ENCODE measurements at places on chromosomes 1 and 21.

DNA sequence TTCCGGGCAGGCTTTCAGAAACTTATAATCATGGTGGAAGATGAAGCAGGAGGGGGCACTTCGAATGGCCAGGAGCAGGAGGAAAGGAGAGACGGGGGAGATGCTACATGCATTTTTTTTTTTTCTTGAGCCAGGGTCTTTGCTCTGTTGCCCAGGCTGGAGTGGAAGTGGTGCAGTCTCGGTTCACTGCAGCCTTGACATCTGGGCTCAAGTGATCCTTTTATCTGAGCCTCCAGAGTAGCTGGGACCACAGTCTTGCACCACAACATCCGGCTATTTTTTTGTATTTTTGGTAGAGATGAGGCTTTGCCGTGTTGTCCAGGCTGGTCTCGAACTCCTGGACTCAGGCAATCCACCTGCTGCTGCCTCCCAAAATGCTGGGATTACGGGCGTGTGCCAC, 61.6 kb downstream of the SELENOF start:
- DNase-seq, result no peak

DNA sequence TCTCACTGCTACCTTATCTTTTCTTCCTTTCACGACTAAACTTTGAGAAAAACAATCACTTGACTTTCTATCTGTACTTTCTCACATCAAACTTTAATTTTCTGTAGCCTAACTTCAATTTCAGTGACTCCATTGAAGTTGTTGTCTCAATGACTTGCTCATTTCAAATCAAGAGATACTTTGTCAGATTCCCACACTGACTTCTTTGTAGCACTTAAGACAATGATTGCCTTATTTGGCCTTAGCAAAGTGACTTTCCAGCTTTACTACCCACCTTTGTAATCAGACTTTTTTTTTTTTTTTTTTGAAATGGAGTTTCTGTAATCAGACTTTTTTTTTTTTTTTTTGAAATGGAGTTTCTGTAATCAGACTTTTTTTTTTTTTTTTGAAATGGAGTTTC, 37.0 kb downstream of the AGO4 start:
- no peak for DNase-seq

GRCh38 chr1:200184196-200184595, 156.7 kb downstream of the NR5A2 start:
- peak; percentile 82 for DNase-seq

GRCh38 chr1:156746728-156747631, 4.5 kb downstream of the HDGF start:
- peak; percentile 97 for DNase-seq

DNA sequence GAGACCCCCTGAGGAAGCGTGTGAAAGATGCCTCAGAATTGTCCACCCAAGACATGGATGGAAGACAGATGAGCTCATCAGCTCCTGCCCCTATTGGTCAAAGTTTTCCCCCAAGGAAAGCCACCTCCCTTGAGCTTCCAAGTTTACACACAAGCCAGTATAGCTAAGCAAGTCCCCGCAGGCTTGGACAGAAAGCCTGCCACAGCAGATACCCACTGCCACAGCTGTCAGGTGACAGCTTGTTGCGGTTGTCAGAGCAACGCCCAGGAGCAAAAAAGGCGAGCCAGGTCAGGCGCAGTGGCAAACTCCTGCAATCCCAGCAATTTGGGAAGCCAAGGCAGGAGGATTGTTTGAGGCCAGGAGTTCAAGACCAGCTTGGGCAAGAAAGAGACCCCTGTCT, 60.9 kb upstream of the IFNAR2 start:
- no peak for DNase-seq

GRCh38 chr1:206575165-206575893, 36.9 kb downstream of the EIF2D start:
- peak; percentile 65 for DNase-seq

DNA sequence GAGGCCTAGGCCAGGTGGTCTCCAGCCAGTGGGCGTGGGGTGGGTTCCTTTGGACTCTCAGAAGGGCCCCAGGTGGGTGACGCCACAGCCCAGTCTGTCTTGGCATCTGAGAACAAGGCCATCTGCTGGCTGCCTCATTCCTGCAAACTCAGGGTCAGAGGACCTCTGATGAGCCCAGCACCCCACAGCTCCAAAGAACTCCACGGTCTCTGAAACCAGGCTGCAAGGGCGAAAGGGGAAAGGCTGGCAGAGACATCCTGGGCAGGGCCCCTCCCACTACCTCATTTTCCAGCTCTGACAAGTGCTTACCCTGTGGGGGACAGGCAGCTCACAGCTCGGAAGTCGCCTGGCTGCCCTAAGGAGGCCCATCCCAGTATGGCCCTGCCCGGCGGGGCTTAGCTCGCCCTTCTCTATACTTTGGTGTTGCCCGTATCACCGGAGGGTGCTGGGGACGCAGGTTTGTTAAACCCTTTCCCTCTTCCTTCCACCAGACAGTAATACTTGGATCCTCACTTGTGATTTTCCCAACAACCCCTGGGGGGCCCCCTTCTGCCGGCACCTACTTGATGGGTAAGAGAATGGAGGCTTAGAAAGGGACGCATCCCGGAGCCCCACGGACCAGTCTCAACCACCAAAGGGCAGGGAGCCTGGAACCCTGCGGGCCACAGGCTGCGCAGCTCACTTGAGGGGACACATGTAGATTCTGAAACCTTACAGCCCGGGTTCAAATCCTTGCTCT, 10.9 kb upstream of the EDN2 start:
- peak; percentile 60 for DNase-seq

DNA sequence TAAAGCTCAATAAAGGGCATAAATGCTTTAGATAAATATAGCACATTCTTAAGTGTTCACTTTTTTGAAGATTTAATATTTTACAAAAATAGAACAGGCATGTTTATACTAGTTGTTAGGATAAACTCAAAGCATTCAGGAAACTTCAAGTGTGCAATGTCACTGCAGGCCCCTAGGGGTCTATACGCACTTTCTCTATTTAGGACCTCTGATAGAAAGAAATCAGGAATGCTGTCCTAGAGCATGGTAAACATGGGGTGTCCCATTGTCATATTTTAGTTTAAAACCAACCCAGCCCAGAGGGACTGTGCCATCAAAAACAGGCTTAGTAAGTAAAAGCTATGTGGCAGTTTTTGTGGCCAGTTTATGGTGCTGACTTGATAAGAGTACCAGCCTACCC, 102.2 kb downstream of the BARHL2 start:
- no peak for DNase-seq

DNA sequence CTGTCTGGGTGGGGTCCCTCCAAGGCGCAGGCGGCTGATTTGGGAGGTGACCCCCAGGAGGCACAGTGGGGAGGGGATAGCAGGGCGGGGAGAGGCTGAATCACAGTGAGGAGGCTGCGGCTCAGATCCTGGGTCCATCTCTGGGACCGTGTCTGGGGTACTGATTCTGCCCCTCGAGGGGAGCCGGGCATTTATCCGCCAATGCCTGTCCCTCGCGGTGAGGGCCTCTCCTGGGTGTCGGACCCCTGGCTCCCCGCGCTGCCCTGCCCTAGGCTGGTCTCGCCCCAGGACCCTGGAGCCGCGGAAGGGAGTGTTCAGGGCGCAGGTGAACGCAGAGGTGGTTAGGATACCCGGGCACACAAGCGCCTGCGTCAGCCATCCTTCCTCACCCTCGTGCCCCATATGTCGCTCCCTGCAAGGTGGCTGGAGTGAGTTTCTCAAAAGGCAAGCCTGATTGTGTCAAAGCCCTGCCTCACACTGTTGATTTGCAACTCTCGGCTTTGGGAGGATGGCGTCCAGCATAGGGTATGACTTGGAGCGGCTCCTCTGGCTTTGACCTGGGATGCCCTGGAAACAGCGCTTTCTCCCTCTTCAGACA, 530.9 kb downstream of the PTPRU start:
- no peak for DNase-seq

- no peak for DNase-seq
Observed at GRCh38 chr1:2799811-2800663, 1.5 kb downstream of the TTC34 start.

- DNase-seq, result no peak
Observed at GRCh38 chr1:47395433-47395832, 20.7 kb upstream of the FOXE3 start.

DNA sequence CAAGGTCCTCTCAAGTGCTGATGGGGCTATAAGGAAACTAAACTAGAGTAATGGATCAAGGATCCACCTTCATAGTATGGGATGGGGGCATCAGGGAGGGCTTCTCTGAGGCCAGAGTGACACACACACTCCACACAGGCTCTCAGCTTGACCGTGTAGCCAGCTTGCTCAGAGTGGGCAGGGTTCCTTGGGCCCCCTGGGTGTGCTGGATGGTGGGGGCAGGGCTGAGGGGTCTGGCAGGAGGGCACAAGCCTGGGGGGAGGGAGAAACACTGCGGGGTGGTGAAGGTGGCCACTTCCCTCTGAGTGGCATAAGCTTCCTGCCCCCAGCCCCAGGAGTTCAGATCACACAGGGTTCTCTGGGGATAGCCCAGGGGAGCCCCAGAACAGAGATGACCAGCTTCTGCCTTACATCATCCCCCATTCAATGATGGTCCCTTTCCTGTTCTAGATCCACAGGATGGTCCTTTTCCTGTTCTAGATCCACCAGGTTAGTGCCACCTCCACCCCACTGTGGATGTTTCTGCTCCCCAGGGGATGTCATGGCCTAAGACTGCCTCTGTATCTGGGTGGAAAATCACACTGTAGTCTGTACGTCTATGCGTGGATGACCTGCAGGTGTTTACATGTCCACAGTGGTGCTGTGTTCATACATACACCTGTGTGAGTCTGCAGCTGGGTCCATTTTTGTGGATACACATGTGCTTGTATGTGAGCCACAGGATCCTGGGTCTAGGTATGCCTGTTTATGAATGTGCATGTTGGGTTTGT, 525.0 kb downstream of the PTPRU start:
- no peak for DNase-seq

GRCh38 chr1:76433526-76433925, 359.0 kb downstream of the ST6GALNAC3 start:
- peak; percentile 58 for DNase-seq

DNA sequence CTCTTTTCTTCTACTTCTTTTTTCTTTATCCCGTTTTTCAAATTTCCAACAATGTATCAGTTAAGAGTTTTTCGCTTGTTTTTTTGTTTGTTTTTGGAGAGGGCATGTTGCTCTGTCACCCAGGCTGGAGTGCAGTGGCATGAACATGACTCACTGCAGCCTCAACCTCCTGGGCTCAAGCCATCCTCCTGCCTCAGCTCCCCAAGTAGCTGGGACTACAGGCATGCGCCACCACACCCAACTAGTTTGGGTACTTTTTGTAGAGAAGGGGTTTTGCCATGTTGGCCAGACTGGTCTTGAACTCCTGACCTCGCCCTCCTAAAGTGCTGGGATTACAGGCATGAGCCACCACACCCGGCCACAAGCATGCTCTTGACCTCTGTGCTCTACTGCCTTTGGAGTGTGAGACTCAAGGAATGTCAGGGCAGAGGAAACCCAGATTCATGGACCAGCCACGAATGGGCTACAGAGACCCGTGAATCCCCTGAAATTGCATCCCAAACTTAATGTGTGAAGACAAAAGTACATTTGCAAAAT, 65.1 kb upstream of the HSD17B7 start:
- DNase-seq, result no peak

DNA sequence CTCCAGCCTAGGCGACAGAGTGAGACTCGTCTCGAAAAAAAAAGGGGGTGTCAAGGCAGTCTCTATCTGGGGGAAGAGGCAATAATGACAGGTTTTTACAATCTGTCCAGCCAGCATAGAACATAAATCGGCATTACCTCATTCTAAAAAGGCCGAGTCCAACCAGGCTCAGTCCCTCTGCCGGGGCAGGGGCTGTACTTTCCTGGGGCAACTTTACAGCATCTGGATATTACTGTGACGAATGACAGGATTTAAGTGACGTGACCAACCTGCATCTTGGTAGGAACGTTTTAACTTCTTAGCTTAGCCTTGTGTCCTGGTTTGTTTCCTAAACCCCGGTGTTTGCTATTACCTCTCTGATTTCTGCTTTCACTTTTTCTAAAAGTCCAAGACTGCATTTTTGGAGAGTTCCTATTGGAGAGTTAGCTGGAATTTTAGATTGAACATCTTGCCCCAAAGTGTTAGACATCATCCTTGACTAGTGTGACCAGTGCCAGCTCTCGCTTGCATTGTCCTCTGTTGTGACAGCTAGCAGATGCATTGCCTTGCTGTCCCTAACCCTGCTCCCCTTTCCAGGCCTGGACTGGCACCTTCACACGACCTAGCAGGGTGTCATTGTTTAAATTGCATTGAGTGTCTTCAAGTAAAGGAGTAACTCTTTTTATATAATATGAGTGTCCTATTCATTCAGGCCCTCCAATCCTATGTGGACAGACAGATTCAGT, 96.5 kb downstream of the TGFBR3 start:
- no peak for DNase-seq

- no peak for DNase-seq
Observed at GRCh38 chr1:218049641-218050040, 235.5 kb upstream of the RRP15 start.

GRCh38 chr21:40049931-40050290, 182.7 kb downstream of the PCP4 start:
- no peak for DNase-seq

DNA sequence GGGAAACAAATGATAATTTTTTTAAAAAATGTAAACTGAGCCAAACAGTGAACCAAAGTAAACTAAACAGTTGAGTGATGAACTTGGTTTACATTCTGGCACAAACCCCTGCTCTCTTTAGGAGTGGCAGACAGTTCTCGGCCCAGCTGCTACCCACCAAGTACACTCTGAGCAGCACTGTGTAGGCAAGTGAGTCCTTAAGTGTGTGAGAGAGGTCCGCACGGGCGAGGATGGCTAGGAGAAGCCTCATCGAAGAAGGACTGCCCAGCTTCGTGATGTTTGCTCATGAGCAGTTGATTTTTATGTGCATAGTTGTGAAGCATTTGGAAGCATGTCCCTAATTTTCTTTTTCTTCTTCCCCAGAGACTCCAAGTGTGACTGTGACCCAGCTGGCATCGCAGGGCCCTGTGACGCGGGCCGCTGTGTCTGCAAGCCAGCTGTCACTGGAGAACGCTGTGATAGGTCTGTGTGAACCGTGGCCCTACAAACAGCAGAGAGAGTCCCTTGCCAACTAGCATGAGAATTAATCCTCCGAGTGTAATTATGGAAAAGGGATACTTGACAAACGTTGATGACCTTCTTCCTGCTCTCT, 32.1 kb downstream of the LAMC2 start:
- DNase-seq, result no peak

- peak; percentile 38 for DNase-seq
Observed at GRCh38 chr1:193190096-193190744, 3.8 kb upstream of the B3GALT2 start.

GRCh38 chr1:200512191-200512590, 102.4 kb upstream of the ZNF281 start:
- peak; percentile 85 for DNase-seq

- no peak for DNase-seq
Observed at GRCh38 chr1:27353166-27353565, 11.3 kb downstream of the SYTL1 start.

DNA sequence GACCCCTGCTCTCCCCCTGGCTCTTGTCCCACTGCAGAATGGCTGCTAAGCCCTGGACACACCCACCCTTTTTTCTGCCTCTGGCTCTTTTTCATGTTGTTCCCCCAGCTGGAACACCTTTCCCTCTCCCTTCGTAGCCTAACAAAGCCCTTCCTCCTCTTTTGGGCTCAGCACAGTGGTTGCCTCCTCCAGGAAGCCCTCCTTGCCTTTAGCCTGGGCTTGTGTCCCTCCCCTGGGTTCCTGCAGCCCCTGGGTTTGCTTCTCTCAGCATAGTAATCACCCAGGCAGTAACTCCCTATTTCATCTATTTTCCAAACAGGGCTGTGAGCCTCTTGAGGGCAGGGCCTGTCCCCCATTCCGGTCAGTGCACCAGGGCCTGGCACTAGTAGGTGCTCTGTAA, 19.8 kb upstream of the ACTL8 start:
- no peak for DNase-seq

- no peak for DNase-seq
Observed at GRCh38 chr1:178688244-178688643, 36.8 kb upstream of the RALGPS2 start.
